Central memory CD8-positive, alpha-beta T cell (primary cell): ENCODE measurements at places on chromosomes 6 and 20.

- no peak for DNase-seq
Observed at GRCh38 chr6:134772671-134773360, 177.1 kb downstream of the ALDH8A1 start.

DNA sequence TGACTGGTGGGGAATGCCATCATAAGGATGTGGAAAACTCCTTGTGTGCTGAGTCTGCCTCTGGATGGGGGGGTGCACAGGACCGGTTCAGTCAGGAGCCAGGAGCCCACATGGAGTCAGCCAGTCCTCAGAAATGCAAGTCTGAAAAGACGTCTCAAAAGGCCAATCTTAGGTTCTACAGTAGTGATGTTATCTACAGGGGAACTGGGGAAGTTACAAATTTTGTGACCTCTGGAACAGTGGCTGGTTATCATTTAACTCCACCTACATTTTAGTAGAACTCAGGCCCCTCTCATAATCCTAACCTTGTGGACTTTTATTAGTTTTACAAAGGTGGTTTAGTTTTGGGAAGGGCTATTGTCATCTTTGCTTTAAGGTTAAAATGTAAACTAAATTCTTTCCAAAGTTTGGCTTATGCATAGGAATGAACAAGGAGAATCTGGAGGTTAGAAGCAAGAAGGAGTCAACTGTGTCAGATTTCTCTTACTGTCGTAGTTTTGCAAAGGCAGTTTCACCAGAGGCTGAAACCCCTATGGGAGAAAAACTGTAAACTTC is 13.7 kb upstream of the TBC1D22B start:
- DNase-seq, result no peak

GRCh38 chr20:46756419-46756818 is 47.0 kb downstream of the SLC2A10 start:
- DNase-seq, result no peak

DNA sequence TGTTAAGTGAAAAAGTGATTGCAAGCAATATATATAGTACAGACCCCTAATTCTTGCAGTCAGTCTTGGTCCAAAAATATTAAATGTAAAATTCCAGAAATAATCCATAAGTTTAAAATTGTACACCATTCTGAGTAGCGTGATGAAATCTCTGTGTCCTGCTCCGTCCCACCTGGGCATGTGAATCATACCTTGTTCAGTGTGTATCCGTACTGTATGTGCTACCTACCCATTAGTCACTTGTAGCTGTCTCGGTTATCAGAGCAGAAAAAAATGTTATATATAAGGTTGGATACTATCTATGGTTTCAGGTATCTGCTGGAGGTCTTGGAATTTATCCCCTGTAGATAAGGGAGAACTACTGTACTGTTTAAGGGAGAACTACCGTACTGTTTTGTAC is 16.3 kb downstream of the IRAK1BP1 start:
- no peak for DNase-seq

GRCh38 chr6:144350528-144350880 is 65.4 kb downstream of the UTRN start:
- no peak for DNase-seq

DNA sequence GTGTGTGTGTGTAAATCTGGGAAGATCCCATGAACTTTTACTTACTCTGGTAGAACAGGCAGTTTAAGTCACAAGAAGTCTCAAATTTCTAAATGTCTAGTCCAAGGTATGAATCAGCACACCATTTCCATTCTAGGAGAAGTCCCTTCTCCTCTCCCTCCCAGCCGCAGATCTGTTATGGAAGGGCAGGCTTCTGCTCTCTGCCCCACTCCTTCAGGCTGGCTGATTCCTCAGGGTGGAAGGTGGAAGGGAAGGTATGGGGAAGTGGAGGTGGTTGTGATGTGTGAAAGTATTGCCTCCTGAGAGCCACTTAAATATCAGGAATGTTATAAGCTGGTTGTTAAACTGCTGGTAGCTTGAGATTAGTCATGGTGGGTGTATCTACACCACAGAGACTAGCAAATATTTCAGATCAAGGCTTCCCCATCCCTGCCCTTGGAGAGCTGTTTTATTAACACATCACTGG is 44.5 kb upstream of the LAMA4 start:
- no peak for DNase-seq

GRCh38 chr6:69096681-69097080 is 461.6 kb downstream of the ADGRB3 start:
- DNase-seq, result no peak

- DNase-seq, result no peak
Observed at GRCh38 chr20:4154958-4155411, 139.6 kb upstream of the RNF24 start.

DNA sequence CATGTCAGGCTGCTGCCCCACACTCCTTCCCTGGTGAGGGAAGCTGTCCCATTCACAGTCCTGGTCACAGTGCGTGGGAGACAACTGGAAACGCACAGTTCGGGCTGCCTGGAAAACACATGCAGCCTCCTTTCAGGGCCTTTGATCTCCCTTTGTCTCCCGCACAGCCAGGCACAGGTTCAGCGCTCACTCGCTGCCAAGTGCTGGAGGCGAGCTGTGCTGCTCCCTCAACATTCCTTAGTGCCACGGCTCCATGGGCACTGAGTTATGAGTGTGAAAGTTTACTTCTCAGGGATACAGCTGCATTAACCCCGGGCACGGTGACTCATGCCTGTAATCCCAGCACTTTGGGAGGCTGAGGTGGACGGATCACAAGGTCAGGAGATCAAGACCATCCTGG is 9.1 kb downstream of the YTHDF1 start:
- DNase-seq, result no peak

- DNase-seq, result no peak
Observed at GRCh38 chr20:49037962-49038387, 8.1 kb upstream of the CSE1L start.

GRCh38 chr6:43220439-43220951 is 8.8 kb downstream of the DNPH1 start:
- DNase-seq, result no peak

DNA sequence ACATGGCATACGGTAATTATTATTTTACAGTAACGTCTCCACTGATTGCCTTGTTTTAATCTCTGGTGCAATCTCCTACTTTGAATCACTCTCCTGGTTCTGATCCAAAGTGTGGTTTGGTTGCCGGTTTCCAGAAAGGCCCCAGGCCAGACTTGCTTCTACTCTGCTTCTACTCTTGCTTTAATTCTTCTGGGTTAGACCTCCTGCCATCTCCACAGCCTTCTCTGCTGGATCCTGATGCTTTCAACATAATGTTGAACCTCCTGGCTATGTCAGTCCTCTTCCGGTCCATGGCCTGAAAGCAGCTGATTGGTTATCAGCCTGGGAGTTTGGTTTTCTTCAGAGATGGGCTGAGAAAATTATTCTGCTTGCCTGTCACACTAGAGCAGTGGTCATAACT is 266.5 kb upstream of the RIMS1 start:
- no peak for DNase-seq

DNA sequence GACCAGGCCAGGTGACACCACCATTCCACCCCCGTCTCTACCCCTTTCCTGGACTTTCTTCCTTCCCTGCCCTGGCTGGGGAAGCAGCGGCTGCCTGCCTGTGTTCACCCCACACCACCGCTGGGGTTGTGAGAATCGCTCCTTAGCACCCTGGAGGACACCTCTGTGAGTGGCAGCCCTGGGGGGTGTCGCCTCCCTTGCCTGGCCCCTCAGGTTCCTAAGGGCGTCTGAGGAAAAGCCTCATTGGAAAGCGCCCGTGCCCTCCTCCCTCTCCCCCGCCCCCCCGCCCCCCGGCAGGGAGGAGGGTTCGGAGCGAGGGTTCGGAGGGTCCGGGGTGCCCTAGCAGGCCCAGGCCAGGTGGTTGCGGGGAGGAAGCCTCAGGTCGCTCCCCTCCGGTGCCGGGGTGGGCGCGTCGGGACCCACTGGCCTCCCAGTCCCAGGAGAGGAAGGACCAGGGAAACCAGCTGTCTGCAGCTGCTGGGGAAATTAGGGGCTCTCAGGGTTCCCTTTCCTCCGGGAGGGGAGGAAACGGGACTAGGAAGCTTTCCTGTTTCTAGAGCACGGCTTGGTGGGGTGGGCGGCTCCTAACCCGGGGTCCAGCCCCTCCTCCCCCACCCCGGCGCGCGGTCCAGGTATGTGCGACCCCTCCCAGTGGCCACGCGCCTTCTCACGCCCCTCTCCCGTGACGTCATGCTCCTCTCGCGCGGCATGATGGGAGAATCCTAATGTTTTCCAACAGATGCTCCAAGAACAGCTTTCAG is at the start of gene PHACTR3:
Gene PHACTR3 (plus strand): TSS at position 760 of the 761 bp plus-strand sequence. CDS start 475 bp downstream, outside the sequence.
- no peak for DNase-seq

- no peak for DNase-seq
Observed at GRCh38 chr6:84522135-84522549, 242.3 kb downstream of the TBX18 start.

DNA sequence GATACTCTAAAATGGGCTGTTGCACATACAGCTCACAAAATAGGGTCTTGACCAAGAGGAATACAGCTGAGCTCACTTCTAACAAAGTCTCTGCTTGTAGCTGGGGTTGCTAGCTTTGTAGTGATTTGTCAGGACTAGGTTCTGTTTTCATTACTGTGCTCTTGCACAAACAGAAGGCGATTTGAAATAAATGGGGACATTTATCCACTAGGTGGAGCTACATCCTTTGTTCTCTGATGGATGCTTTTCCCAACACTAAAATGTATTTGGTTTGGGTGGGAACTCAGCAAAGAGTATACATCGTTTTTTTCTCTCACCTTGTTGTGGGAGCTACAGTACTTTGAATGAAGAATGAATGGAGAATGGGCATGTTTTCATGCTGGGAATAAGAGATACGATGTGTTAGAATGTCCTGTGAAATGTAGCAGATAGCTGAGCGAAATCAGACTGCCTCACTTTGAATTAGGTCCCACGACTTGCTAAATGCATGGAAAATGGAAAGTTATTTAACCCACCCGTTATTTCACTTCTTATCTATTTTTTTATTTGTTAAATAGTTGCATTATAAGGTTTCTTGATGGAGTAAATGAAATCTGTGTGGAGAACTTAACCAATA is 494.7 kb upstream of the MAP3K7 start:
- no peak for DNase-seq

GRCh38 chr6:168867247-168868102 is 386.2 kb downstream of the THBS2 start:
- no peak for DNase-seq

DNA sequence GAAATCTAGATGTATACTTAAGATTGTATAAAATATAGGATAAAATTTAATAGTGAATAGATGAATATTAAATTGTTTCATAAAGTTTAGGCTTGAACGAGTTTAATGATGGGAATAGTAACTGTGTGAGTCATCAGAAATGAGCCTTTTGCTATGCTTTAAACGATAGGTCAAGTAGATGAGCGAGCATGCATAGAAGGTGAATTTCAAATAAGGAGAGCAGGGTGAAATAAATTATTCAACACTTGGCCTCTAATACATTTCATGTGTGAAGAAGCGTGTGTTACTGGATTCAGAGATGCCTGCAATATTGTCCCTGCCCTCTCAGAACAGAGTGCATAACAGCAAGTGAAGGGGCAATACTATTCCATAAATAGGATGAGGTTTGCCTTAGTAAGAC is 74.4 kb upstream of the EYA4 start:
- DNase-seq, result no peak

DNA sequence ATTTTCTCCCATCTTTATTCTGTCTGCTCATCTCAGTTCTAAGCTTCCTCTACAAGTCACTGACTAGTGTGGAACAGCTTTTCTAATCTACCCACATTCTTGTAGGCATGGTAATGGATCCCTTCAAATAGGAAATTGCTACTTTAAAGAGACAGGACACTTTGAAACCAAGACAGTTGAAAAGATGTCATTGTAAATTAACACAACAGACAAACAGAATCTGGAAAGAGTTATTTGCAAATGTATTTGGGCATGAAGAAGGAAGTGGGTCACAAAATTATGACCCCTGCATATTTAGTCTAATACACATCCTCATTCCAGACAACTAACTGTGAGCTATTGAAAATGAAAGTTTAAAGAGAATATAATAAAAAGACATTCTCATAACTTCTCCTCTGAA is 298.2 kb upstream of the MARCKS start:
- no peak for DNase-seq

DNA sequence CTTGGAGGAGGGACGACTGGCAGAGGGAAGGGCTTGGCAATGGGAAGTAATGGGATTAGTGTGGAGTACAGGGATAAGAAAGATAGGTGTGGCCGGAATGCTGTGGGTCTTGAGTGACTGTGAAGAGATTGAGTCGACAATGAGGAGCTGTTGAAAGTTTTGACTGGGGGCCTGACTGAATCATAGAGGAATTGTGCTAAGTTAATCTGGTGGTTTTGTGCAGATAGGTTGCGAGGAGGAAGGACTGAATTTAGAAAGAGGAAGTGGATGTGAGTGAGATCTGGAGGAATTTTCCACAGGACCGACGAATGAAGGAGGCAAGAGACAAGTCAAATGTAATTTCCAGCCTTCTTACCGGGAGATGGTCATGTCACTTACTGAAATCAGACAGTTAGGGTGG is 143.9 kb upstream of the RALGAPA2 start:
- no peak for DNase-seq

- no peak for DNase-seq
Observed at GRCh38 chr6:77926198-77926751, 273.4 kb downstream of the MEI4 start.

DNA sequence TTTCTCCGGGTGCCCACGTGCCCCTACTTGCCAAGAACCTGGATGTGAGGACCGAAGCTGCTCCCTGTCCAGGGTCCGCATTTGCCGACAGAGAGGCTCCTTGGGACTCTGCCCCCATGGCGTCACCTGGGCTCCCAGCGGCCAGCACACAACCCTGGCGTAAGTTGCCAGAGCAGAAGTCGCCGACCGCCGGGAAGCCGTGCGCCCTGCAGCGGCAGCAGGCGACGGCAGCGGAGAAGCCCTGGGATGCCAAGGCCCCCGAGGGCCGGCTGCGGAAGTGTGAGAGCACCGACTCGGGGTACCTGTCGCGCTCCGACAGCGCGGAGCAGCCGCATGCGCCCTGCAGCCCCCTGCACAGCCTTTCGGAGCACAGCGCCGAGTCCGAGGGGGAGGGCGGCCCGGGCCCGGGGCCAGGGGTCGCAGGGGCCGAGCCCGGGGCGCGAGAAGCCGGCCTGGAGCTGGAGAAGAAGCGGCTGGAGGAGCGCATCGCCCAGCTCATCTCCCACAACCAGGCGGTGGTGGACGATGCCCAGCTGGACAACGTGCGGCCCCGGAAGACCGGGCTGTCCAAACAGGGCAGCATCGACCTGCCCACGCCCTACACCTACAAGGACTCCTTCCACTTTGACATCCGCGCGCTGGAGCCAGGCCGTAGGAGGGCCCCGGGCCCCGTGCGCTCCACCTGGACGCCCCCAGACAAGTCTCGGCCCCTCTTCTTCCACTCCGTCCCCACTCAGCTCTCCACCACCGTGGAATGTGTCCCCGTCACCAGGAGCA is 28.3 kb downstream of the ZNF831 start:
- DNase-seq, result no peak

DNA sequence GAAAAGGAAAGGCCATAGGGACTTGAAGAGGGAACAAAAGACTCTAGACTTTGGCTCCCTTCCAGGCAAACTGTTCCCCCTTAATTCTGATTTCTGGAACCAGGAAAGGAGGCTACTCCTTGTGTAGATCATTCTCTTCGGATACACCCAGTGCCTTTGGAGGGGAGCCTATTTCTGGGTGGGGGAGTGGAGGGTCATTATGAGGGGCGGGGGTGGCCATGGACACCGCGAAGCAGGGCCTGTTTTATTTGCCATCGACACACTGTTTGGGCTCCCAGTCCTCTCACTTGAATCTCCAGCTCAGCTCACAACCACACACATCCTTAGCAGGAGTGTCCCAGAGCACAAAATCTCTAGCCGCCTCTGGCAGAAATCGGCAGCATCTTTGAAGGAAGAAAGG is 132.3 kb downstream of the PXDC1 start:
- no peak for DNase-seq
